ENCODE measurements at places on chromosomes 3 and 15.
A peak's percentile ranks its signal among the peaks of the same experiment; 100 is the strongest.

GRCh38 chr3:183449391-183449790 lies 21.0 kb upstream of the MCF2L2 start:
- no peak for DNase-seq

DNA sequence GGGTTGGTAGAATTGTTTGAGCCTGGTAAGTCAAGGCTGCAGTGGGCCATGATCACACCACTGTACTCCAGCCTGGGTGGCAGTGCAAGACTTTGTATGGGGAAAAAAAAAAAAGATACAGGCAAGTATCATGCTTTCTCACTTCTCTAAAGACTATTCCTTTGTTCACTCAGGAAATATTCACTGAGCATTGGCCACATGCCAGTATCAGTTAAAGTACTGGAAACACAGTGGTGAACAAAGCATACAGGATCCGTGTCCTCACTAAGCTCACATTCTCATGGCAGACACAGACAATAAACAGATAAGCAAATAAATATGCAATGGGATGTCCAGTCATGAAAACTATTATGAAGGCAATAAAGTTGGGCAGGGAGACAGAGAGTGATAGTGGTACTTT lies 5.1 kb upstream of the MTHFS start:
- no peak for DNase-seq

DNA sequence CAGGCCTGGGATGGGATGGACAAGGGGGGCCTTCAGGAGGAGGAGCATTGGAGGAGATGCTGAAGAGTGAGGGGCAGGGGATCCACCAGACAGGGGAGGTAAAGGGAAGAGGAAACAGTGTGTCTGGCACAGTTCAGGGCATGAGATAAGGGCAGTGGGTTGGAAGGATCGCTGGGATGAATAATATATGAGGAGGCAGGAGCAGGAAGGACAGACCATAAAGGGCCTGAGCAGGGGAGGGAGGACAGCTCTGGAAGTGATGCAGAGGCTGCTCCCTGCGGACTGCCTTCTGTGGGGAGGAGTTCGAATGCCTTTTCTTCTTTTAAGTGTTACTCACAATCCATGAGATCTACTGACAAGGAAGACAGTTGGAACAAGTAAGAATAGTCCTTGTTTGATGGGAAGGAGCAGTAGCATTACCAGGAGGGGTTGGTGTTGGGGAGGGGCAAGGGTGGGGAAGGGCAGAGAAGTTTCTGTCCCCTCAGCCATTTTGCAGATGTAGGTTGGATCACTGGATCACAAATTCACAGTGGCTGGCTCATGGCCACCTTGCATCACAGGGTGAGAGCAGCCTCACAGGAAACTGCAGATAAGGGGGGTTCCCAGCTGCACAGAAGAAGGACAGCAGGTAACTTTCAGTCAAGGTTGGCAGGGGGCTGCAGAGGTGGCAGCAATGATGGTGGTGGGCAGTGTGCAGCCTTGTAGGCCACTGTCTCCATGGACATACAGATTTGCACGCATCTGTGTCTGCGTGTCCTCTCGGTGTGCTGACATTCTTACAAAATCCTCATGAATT lies 91.9 kb upstream of the SNRPN start:
- DNase-seq: peak; percentile 35

- no peak for DNase-seq
Measured at GRCh38 chr3:161067335-161067734, 37.8 kb downstream of the B3GALNT1 start.

DNA sequence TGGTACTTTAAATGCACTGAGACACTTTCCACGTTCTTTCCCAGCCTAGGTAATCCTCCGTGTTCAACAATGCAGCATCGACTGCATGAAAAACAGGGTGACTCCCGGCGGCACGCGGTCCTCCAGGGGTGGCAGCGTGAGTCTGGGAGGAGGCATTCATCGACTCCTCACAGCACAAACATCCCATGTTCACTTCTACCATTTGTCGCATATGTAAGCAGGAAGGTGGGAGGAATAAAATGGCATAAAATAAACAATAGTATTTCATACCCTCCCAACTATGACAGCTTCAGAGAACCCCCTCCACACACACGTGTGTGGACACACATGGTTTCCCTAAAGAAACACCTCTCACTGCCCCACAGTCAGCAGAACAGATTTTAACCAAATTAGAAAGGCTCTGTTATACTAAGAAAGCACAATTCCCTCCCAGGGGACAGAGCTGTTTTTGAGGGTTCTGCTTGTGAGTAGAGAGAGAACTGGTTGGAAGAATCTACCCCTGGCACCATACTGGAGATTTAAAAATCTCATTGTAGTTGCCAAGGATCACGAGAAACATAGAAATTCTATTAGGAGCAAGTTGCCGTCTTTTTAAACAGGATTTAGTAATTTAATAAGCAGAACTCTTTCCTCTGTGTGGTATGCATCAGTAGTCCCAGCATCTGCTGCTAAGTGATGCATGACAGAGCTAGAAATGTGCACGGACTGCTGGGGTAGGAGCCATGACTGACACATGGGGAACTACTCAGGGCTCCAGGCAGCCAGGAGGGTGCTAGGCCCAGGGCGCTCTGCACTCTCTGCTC lies 6.0 kb downstream of the FAM43A start:
- peak; percentile 38 for DNase-seq

GRCh38 chr3:168029705-168030104 lies 66.0 kb downstream of the GOLIM4 start:
- DNase-seq: peak; percentile 69

- DNase-seq: no peak
Measured at GRCh38 chr15:57298204-57298603, 78.1 kb upstream of the CGNL1 start.

DNA sequence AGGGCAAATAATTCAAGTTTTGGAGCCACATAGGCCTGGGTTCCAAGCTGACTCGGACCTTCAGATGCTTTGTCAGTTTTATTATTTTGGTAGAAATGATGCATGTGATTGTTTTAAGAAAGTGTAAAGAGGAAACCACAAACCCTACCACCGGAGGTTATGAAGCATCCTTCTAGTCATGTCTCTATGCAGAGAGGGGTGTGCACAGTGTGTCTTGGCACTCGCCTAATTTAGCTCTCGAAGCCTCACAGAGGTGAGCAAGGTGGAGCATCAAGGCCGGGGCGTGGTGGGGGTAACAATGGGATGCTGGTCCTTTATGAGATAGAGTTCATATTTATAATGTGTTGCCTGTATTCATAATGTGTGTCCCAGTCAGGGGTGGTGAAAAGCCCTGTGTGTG lies 63.7 kb upstream of the SMAD6 start:
- DNase-seq: no peak

GRCh38 chr3:44436181-44436580 lies 41.3 kb downstream of the ZNF445 start:
- no peak for DNase-seq

GRCh38 chr3:164390046-164390445 lies 688.2 kb downstream of the SI start:
- no peak for DNase-seq

DNA sequence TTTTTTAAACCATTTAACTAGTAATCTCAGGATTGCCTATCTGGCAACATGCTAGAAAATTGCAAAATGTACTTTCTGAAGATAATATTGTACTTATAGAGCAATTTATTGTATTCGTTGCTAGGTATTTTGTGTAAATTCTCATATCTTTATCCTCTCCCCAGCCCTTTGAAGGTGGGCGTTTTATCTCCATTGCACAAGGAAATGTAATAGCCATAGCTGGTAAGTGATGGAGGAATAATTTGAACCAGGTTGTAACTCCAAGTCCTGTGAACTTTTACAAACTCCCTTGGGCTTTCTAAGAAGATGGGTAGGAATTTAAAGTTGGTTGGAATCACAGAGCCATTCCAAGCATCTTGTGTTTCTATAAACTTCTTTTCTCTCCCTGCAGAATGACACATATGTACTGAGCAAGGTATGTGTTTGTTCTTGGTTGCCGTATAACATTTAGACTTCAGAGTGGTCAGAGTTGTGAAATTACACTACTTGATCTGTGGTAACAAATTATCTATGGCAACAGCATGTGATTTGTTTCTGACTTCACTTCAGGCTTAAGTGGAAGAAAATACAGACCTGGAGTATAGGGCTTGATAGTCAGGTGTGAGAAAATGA lies 170.9 kb downstream of the AKAP13 start:
- DNase-seq: no peak

- no peak for DNase-seq
Measured at GRCh38 chr15:72925661-72926060, 126.6 kb upstream of the NEO1 start.

- DNase-seq: no peak
Measured at GRCh38 chr3:186339180-186339918, 22.7 kb downstream of the DGKG start.

DNA sequence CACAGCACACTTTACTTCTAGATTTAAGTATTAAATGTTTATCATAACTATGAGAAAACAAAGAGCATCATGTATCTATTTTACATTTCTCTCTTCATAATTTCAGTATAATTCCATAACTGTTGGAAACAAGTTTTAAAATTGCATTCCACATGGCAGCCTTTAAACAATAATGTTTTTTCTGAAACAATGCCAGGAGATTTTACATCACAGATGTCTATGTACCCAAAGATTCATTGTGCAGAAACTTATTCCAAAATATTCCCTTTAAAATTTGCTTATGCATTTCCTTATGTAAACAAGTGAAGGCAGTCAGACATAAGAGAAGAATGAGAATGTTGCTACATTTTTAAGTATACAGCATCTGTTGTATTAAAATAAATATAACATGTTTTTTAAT lies 324.9 kb upstream of the COL8A1 start:
- no peak for DNase-seq

- no peak for DNase-seq
Measured at GRCh38 chr15:71804226-71804625, 6.1 kb upstream of the NR2E3 start.

DNA sequence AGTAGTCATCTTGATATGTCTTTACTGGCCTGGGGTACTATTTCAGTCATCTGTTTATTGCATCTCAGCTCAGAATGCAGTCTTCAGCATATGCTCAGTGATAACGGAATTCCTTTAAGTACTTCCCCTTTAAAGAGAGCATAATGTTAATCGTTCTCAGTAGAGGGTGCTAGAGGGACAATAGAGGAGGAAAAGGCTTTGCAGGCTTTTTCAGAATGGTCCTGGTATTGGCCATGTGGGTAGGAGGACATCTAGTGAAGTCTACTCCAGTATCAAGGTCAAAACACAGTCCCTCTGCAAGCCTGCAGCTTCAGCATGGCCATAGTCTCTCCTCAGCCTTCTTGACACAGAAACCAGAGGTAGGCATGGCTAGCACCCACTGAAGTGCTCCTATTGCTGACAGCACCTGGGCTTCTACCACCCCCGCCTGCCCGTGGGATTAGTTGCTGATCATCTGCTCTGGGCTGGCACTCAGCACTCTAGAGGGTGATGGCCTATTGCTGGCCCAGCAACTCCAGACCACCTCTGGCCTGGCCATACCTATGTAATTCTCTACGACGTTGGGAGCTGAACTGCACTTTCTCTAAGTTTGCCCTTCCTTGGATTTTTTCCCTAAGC lies 65.4 kb downstream of the KCNH8 start:
- DNase-seq: no peak

DNA sequence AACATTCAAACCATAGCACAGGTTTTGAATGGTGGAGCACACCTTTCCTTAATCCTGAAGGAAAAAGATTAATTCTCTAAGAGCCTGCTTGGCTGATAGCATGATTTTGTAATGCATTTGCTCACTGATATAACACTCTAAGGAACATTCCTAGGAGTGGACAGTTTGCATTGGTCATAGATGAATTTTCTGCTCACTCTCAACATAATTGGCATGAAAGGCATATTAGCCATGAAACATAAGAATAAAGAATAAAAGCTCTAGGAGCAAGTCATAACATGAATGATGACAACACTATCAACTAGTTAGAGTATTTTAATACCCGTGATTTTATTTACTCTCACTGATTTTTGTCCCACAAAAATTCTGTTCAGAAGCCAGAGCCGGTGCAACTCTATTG lies 34.3 kb upstream of the LRTM1 start:
- DNase-seq: no peak

DNA sequence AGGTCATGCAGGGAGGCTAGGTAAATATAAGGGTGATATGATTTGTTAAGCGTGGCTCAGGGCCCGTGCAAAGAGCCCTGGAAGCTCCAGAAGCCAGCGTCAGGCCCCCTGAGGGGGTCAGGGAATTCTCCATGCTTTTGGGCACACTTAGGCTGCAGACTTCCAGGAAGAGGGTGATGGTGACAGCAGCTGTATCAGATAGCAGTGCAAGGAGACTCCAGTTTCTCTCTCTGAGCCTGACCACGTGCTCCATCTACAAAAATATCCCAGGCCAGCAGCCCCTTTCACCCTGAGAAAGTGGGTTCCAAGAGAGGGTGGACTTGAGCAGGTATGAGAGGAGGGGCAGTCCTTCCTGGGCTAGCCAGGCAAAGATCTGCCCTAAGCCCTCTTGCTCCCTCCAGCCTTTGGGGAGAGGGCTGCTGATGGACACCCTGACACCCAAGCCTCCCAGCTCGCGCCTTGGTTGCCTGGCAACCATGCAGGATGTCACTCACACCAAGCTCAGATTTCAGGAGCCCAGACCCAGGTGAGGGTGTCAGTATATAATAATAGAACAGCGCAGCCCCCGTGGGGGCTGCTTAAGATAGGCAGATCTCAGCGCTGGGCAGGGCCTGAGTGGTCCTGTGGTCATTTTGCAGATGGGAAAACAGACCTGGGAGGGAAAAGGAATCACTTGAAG lies 35.8 kb downstream of the ATP2B2 start:
- DNase-seq: no peak

DNA sequence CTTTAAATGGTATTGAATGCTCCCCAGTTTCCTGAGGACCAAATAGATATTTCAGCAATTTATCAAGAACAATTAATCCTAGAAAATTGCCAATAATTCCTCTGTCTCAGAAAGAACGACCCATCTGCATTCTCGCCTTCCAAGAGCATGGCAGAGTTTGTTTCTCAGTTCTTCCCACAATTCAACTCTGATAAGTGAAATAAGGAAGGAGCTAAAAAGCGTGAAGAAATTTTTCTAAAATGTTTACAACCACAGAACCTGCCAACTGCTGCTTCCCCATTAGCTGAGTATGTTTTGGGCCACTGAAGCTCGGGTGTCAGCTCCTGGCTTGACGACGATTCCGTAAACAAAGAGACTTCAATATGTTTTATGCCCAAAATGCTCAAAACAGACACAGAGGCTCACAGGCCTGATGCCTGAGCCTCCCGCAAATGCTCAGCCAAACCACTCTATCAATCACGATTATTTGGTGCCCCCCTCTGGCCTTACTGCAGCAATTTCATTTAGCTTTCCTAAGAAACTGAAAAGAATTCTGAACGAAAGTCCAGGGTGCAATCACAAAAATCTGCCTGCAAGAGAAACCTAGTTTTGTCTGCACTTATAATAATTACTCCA lies 259.2 kb upstream of the CCDC54 start:
- peak; percentile 51 for DNase-seq

- no peak for DNase-seq
Measured at GRCh38 chr3:102979682-102980354, 545.0 kb downstream of the ZPLD1 start.

All from glutamatergic neuron (in vitro differentiated cells).